Stimulated activated CD4-positive, alpha-beta T cell treated with anti-CD3 and anti-CD28 coated beads, Interleukin-4, amount 100 ng/mL, for 4 hours (primary cell): ENCODE measurements at places on chromosomes 12 and 14.

- DNase-seq: no peak
Measured at GRCh38 chr14:51643140-51643539, 8.6 kb upstream of the FRMD6 start.

- DNase-seq: no peak
Measured at GRCh38 chr14:53871951-53872350, 84.7 kb downstream of the BMP4 start.

DNA sequence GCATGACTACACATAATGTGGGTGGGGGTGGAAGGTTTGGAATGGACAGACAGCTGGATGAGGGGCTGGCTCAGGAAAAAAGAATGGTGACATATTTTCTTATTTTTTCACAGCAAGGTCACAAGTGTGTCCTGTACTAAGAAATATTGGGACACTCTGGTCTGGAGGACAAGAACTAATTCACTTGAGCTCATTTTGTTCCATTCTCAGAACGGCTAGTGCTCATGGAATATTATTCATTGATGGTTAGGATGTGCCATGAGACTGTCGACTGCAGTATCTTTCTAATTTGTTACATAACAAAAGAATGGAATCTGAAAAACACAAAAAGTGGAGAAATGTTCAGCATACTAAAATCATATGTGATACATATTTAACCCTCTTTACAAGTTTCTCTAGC, 149.5 kb downstream of the BMP4 start:
- DNase-seq: no peak

DNA sequence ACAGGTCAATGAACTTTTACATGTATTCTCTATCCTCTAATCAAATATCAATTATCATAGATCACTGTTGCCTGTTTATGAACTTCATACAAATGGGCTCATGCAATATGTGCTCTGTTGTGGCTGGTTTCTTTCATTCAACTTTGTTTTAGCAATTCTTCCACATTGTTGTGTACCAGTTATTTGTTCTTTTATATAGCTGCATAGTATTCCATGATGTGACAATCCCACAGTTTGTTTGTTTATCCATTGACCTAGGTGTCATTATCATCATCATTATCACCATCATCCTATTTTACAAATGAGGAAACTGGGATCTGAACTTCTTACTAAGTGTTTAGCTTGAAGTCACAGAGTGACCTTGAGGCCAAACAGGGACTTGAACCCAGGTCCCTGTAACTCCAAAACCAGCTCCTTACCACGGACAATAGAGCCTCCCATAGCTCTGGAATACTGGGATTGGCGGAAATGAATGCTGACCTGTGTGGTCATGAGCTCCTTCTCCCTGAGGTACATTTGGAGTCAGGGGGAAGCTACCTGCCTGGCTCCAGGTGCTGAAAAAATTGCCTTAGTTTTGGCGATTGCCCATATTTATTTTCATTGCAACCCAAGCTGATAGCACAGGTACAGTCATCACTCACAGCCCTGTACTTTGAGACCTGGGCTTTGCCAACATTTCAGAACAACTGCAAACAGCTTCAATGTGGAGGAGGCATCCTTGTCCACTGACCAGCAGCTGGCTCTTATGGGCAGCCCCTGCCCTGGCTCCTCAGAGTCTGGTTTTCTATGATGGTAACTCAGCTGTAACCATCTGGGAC, 9.2 kb downstream of the ZFP36L1 start:
- DNase-seq: no peak

GRCh38 chr14:90846511-90846910, 30.3 kb upstream of the TTC7B start:
- DNase-seq: no peak

DNA sequence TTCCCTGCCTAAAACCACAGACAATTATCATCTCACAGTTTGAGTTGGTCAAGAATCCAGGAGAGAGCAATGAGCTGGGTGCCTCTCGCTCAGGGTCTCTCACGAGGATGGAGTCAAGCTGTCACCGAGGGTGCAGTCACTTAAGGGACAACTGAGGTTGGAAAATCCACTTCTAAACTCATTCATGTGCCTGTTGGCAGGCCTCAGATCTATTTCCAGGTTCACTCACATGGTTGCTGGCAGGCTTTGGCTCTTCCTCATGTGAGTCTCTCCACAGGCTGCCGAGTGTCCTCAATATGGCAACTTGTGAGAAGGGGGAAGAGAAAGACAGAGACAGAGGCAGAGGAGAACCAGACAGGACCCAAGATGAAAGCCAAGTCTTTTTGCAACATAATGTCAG, 10.5 kb upstream of the OR10P1 start:
- no peak for DNase-seq

DNA sequence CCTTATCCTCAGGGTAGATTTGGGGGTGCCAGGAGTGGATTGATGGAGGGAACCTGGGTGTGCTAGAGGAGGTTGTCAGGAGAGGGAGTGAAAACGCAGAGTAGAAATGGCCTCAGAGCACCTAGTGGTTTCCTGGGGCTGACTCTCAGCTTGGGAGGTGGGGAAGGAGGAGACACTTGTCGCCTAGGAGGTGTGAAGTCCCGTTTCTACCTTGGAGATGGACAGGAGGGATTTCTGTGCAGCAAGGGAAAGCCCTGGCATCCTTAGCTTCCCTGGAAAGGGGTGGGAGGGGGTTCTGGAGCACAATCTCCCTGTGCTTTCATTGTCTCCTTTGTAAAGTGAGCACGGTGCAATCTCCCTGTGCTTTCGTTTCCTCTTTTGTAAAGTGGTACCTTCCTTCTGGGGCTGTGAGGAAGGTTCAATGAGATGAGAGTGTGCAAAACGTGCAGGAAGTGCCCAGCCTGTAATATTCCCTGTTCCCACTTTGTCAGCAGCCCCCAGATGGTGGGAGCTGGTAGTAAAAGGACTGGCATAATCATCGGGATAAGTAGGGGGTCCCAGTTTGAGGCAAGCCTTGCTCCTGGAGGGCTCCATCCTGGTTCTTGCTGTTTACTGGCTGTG, 1.6 kb downstream of the OAS3 start:
- no peak for DNase-seq

- DNase-seq: no peak
Measured at GRCh38 chr12:53942467-53942997, 3.9 kb downstream of the HOXC13 start.

DNA sequence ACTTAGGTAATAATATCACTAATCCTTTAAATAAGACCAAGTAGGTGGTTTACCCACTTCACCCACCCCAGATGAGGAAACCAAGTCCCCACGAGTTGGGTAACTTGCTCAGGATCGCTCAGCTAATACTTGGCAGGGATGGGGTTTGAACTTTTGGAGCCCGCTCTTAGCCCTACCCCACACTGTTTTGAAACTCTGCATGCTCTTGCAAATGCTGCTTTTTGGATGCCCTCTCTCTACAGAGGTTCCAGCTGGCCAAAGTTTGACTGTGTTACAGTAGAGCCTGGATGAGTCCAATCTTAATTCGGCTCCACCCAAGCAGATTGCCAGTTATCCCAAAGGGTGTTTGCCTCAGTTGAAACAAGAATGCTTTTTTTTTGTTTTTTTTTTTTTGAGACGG, 6.8 kb downstream of the PLEKHG3 start:
- DNase-seq: no peak

DNA sequence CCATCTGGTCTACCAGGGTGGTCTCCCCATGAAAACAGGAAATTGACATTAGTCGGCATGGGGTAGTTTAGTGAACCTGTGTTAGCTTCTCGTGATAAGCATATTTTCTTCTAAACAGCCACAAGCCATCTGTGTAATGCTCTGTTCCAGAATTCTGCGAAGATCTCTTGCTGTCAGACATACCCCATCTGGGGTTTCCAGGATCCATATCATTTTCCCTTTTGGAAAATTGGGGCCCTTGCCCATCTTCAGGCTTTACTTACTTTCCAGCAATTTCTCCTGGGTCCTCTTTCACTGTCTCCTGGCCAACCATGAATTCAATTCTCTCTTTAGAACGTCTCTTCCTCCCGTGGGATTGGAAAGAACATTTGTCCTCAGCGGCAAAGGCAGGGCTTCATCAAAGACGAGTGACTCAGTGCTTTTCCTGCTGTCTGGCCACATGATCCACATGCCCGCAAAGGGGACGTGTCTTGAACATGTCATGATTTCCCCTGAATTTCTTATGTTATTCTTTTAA, 21.4 kb upstream of the NCOR2 start:
- no peak for DNase-seq

- no peak for DNase-seq
Measured at GRCh38 chr14:90522571-90523191, 125.9 kb downstream of the CALM1 start.

- no peak for DNase-seq
Measured at GRCh38 chr14:92223025-92223424, 99.9 kb upstream of the SLC24A4 start.

DNA sequence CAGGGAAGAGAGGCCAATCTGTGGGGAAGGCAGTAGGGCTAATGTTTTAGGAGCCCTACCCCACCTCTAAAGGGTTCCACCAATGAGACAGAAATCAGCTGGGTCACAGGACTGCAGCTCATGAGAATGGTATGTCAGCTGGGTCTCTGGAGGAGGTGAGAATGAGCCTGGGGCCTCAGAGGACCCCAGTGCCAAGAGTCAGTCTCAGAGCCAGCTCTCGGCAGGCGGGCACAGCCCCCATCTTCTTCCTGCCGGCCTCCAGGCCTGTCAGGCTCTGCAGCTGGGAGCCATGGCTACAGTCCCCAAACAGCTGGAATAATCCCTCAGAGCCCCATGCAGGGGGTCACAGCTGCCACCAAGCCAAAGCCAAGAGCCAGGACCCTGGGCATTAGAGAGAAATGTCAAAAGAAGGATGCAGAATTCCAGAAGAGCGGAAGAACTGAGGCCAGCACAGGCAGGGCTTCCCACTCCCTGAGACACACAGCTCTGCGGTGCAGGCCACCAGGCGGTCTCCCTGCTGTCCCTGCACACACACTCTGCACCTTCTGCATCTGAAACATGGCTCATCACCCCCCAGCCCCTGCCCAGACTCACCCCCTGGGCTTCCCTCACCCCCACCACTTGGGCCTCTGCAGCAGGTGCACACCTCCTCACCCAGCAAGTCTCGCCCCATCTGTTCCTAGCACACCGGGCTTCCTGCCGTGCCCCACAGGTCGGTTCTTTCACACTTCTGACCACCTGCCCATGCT, 26.0 kb downstream of the ITPK1 start:
- no peak for DNase-seq

GRCh38 chr14:27863166-27863565, 903.4 kb upstream of the FOXG1 start:
- no peak for DNase-seq

DNA sequence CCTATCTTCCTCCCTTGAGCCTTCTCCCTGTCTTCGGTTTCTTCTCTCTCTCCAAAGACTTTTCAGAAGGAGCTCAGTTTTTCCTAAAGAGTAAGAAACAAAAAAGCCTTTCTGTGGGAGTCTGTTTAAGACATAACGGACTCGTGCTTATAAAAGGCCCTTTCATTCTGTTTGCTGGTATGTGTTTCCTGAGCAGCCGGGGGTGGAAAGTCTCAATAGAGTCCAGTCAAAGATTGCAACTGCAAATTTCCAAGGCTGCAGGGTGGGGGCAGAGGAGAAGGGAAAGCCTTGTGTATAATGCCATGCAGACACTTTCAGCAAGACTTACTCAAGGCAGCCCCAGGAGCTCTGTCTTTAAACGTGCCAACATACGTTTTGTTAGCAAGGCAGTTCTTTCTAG, 62.2 kb downstream of the GNG2 start:
- no peak for DNase-seq

- no peak for DNase-seq
Measured at GRCh38 chr12:109586385-109587296, 13.0 kb downstream of the MVK start.

- no peak for DNase-seq
Measured at GRCh38 chr12:96327889-96328288, 72.3 kb downstream of the CDK17 start.

DNA sequence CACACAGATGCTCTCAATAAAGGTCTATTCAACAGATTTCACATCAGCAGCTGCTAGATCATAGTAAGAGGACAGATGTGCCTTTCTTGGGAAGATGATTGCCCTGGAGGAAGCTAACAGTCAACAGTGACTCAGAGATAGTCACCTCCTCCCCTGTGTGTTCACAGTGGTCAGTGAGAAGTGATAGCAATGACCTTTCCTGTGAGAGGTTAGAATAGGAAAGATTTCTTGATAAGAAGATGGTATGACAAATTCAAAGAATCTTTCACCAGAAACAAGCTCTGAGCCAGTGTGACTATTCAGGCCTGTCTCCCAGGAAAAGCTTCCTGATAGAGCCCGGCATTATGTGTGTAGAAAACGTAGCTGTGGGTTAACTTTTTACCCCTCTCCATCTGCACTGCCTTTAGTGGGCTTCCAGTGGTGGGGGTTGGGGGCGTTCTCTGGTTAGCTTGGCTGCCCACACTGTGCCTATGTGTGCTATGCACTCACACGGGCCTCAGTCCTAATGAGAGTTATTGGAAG, 66.4 kb upstream of the ARHGAP5 start:
- no peak for DNase-seq

DNA sequence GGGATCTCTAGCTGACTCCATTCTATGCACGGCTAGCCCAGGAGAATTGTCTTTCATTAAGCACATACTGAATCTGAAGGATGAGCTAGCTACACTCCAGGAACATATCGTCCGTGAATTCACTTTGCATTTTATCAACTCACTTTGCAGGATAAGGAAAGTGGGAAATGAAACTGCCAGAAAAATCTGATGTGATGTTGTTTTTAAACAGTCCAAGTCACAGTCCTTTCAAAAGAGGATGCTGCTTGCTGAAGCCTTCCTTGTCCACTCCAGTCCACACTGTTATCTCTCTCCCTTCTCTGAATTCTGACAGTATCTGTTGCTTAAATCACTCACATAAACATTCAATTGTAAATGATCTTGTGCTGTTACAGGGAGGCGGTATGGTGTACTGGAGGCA, 12.7 kb upstream of the TMCC3 start:
- DNase-seq: no peak

- DNase-seq: no peak
Measured at GRCh38 chr14:61374284-61374683, 52.9 kb downstream of the PRKCH start.

DNA sequence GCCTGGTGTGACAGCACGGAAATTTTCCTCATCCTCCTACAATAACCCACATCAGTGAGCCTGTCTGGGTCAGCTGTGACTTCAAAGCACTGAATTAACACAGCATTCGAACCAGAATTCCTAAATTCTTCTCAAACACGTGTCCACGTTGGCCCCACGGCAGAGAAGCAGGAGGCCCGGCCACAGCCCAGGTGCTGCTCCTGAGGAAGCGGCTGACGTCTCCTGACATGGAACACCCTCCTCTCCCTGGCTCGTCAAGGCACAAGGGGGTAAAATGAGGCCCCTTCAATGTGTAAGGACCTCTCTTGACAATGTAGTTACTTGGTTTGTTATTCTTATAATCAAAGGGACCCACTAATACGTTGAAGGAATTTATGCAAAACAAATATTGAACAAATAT, 156.3 kb upstream of the GSC start:
- no peak for DNase-seq

DNA sequence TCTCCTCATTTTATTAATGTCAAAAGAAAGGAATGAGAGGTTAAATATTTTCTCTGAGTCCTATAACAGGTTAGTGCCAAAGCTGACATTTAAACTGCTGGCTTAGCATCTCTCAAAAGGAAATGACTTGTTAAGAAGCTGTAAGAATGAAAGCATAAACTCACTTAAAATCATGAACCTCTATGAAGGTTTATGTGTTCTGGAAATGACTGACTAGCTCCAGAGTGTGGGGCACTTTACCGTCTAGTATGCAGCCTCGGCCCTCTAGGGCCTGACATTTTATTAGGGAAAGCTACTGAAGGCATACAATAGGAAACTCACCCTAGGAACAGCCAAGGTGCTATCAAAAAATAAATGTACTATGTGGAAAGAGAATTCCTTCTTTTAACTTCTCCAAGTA, 35.1 kb downstream of the SPX start:
- DNase-seq: no peak

- no peak for DNase-seq
Measured at GRCh38 chr14:59342516-59343484, 122.4 kb downstream of the GPR135 start.
